Amniotic stem cell (primary cell): ENCODE measurements at places on chromosomes 1 and 21.
A peak's percentile ranks its signal among the peaks of the same experiment; 100 is the strongest.

DNA sequence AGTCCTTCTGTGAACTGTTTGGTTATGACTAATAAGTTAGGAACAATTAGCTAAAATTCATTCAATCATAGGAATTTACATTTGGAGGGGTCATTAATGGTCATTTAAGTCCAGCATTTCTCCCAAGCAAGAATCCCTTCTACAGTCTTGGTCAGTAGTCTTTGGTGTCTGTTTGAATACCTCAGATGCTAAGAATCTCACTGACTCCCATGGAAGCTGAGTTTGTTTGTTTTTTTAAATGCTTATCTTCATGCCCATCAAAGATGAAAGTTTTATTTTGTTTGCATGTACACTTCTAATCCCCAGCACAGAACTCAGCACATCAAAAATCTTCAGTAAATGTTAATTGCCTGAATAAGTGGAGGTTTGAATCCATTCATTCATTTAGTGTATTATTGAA lies 41.3 kb upstream of the SLC44A3 start:
- DNase-seq, result no peak

- DNase-seq, result no peak
Measured at GRCh38 chr1:230303822-230304221, 122.3 kb downstream of the PGBD5 start.

GRCh38 chr1:1430992-1431844 lies 4.3 kb upstream of the VWA1 start:
- no peak for DNase-seq

DNA sequence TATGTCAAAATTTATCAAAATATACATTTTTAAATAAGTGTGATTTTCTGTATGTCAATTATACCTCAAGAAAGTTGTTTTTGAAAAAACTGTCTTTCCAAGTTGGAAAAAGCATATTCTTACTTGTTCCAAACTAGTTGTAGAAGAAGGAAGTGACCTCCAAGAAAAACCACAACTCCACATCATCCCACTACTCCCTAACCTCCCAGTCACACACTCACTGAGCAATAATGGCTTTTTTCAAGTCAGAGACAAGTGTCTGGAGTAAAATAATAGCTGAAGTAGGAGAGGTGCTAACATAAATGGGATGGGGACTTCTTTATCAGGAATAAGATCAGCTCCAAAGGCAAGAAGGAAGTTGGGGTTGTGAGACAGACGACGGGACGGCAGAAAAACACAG lies 13.4 kb downstream of the EPRS1 start:
- DNase-seq, result no peak

GRCh38 chr21:37207441-37208009 lies 59.6 kb downstream of the VPS26C start:
- no peak for DNase-seq

- DNase-seq, result no peak
Measured at GRCh38 chr1:54401799-54402198, 4.4 kb downstream of the SSBP3 start.

- DNase-seq, result no peak
Measured at GRCh38 chr1:230142608-230143210, 75.7 kb downstream of the GALNT2 start.

DNA sequence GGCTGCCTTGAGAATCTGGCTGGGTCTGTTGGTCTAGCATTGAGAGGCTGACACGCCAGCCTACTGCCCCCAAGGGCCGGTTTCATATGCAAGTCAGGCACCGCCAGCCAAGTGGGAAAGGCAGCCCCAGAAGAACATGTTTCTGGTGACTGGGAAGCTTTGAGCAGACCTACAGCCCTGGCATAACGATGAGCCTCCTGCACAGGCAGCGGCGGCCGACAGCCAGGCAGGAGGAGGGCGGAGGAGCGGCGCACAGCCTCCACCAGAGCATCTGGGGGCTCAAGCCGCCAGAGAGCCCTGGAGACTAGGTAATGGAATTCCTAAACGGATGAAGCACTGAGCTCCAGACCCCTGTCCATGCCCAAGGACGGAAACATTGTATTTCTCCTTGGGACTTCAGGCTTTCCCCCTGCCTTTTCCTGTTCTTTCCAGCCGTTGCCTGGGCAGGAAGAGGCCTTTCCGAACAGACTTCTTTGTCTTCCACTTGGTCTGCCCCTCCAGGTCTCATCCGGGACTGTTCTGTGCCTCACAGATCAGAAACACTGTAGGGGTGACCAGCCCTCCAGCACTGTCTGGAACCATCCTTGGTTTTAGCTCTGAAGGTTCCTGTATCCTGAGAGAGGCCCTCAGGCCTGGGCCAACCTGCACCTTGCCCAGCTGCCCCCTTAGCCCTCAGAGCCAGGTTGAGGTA lies 59.5 kb downstream of the IRF2BP2 start:
- no peak for DNase-seq

DNA sequence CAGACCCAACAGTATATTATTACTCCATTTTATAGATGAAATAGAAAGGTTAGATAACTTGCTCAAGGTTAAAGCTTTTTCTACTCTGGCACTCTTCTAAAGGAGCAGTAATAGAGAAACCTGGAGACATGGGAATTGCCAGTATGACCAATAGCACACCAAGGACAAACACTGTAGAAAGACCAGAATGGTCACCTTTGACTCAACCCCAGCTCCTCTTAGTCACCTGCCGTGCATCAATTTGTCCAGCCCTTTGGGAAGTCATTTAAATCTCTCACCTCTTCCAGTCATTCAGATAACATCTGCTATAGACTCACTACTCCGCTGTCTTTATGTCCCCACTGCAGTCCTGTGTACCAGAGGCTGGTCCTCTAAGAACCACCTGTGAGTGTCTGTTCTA lies 23.9 kb upstream of the SLC44A3 start:
- DNase-seq, result no peak

- no peak for DNase-seq
Measured at GRCh38 chr1:1616045-1616790, 918 bp downstream of the MIB2 start.

DNA sequence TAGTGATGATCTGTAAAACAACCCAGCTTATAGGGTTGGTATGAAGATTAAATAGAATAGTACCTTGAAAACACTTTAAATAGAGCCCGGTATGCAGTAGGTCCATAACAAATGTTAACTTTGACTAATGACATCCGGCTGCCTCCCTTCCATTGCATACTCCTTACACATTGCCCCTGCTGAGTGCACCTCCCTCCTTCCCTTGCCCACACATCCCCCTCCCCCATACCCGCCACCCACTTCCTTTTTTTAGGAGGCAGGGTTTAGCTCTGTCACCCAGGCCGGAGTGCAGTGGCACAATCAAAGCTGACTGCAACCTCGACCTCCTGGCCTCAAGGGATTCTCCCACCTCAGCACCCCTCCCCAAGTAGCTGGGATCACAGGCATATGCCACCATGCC lies 24.4 kb upstream of the ZC3H12A start:
- no peak for DNase-seq

DNA sequence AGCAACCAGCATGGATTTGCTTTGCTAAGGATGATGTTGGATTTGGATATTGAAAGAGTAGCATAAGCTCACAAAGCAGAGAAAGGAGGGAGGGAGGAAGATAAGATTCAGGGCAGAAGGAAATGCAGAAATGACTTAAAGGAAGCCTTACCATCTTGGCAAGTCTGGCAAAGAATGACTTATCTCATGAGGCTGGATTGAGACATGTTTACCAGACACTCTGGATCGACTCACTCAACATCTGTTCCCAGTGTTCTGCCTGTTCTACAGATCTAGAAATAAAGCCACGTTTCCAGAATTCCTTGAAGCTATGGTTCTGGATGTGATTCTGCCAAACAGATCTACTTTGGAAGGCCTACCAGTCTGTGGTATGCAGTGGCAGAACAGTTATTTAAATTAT lies 38.8 kb upstream of the CTBS start:
- DNase-seq, result no peak

DNA sequence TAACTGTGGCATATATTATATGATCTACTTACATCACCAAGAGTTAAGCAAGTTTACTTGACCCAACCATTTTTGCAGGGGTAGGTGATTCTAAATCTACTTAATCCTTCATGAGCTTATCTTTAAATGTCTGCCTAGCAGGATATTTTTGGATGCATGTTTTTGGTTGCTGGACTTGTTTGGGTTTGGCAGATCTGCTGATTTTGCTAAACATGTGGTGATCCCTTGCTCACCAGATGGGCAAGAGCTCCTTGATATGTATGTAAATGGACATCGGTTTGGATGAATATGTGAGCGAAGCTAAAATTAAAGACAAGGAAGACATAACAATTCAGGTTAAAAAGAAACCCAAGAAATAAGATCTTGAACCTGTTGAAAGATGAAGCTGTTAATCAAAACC lies 36.7 kb downstream of the FMN2 start:
- DNase-seq, result no peak

DNA sequence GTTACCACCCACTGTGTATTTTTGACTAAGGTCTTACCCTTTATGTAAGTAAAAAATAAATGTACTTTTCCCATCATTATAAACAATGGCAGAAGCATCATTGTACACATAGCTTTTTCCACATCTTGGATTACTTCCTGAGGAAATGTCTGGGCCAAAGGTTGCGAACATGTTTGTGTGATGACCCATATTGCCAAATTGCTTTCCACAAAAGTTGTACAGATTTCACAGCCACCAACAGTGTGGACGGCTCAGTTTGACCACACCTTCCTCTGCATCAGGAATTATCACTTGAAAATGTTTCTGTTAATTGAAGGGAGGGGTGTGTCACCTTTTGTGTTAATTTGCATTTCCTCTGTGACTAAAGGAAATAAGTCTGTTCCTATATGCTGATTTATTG lies 25.7 kb downstream of the AKNAD1 start:
- no peak for DNase-seq

- DNase-seq, result no peak
Measured at GRCh38 chr1:36920371-36920770, 113.9 kb downstream of the GRIK3 start.

GRCh38 chr1:210882414-210883221 lies 251.3 kb downstream of the KCNH1 start:
- DNase-seq, result no peak

DNA sequence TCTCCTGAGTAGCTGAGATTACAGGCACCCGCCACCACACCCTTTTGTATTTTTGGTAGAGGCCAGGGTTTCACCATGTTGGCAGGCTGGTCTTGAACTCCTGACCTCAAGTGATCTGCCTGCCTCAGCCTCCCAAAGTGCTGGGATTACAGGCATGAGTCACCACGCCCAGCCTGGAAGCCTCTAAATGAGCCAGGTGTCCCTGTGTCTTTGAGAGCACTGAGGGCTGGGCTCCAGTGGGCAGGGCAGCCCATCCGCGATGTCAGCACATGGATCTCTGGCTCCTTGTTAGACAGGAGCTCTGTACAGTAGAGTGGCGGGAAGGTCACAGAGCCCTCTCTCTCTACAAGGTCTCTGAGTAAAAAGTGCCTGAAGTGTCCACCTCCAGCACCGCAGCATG lies 124.3 kb downstream of the PGBD5 start:
- DNase-seq, result no peak

GRCh38 chr1:209611771-209612570 lies 28.5 kb downstream of the CAMK1G start:
- no peak for DNase-seq

- DNase-seq, result no peak
Measured at GRCh38 chr1:77539519-77540142, 142.8 kb downstream of the ZZZ3 start.

- DNase-seq, result no peak
Measured at GRCh38 chr21:38123626-38124025, 133.2 kb upstream of the KCNJ15 start.

DNA sequence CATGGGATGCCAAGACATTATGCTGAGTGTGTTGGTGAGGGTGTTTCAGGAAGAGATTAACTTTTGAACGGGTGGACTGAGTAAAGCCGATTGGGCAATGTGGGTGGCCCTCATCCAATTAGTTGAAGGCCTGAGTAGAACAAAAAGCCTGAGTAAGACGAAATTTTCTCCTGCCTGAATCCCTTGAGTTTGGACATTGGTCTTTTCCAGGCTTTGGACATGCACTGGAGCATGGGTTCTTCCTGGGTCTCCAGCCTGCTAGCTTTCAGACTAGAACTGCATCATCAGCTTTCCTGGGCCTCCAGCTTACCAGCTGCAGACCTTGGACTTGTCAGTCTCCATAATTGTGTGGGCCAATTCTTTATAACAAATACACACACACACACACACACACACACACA lies 63.6 kb downstream of the NIBAN1 start:
- DNase-seq, result no peak

DNA sequence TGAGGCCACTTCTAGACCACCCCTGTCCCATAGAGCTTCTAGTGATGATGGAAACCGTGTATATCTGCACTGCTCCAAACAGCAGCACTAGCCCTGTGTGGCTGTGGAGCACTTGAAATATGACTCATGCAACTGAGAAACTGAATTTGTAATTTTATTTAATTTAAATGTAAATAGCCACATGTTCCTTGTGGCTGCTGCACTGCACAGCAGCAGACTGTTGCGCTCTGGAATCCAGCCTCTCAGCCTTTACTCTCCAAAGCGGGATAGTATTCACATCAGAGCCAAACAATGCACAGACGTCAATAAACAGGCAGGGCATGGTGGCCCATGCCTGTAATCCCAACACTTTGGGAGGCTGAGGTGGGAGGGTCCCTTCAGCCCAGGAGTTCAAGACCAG lies 12.0 kb downstream of the CAPN2 start:
- no peak for DNase-seq

DNA sequence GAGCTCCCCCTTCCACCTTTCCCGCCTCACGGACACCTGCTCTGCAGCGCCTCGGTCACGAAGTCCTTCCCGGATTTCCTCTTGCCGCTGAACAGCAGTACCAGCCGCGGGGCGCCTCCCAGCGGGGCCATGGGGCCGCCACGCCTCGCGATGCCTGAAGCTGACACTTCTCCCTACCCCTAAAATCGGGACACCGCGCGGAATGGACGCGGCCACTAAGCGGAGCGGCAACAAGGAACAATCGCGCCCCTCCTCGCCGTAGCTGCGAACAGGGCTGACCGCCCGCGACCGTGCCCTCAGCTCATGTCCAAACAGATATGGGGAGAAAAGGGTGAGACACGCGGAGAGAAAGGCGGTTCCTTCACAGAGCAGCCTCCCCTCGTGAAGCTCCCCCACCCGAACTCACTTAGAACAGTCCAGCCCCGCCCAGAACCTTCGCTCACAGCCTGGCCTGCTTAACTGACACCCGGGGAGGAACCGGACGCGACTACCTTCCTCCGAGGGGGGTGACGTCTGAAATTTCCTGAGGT lies at the start of gene PMVK:
TSS of gene PMVK (minus strand) at position 165 of the 530 bp plus-strand sequence. CDS start at position 131, 34 bp downstream.
- DNase-seq, result peak; percentile 89

- no peak for DNase-seq
Measured at GRCh38 chr1:224534731-224535130, 81.4 kb upstream of the CNIH3 start.

- DNase-seq, result no peak
Measured at GRCh38 chr1:111392042-111392441, 35.5 kb downstream of the OVGP1 start.
